ENCODE measurements at places on chromosomes 12 and 14.

DNA sequence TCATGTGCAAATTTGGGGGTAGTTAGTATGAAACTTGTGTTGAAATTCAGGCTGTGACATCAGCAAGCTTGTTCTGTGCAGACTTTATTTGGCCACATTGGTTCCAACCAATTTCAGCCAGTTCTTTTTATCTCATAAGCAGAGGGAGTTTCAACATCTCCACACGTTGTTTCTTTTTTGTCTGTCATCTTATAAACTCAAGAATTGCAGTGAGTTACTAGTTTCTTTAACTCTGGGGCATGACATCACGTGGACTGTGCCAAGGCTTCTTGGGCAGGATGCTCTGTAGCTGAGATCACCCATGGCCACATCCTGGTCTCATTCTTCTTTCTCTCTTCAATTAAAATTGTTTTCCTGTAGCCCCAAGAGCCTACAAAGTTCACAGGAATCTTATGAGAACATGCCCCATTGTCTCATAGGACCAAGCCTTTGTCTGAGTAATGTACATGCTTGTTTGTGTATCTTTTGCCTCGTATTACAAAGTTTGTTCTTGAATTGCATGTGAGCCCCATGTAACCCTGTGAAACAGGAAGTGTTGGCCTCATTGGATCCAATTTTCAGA is 982.0 kb upstream of the TMEM132C start:
- no peak for DNase-seq

- DNase-seq = peak; percentile 48
These were observed 105.0 kb downstream of the ETNK1 start for GRCh38 chr12:22729957-22730443.

DNA sequence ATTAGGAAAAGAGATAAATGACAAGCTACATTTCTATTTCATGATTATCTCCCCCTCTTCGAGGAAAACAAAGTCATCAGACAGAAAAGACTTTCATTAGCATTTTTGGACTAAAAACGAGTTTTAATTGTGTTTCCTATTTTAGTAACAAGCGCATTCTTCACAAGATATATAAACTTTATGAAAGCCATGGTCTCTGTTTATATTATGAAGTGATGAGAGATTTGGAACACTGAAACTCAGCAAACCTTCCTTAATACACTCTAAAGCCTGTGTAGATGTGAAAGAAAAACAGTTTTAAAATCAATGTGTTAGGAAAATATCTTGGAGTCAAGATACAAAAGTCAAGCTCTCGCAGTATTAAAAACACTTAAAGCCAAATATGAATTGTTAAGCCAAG is 539.1 kb downstream of the LRFN5 start:
- DNase-seq = no peak

DNA sequence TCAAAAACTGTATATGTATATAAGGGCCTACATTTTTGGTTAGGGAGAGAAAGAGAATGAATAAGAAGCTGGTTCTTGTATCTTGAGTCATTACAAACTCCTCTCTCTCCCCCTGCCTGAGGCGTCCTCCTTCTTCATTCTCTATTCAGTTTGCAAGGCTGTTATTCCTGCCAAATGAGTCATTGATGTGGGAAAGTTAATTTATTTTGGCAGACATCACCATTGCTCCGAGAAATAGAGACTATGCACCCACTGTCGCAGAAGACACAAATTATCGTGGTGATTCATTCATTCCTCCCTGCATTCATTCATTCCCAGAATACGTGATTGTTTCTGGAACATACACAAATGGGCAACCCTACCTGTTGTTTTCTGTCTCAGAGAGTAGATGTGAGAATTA is 112.5 kb upstream of the MED13L start:
- no peak for DNase-seq

- DNase-seq = no peak
These were observed 92.9 kb downstream of the GCH1 start for GRCh38 chr14:54809767-54810166.

DNA sequence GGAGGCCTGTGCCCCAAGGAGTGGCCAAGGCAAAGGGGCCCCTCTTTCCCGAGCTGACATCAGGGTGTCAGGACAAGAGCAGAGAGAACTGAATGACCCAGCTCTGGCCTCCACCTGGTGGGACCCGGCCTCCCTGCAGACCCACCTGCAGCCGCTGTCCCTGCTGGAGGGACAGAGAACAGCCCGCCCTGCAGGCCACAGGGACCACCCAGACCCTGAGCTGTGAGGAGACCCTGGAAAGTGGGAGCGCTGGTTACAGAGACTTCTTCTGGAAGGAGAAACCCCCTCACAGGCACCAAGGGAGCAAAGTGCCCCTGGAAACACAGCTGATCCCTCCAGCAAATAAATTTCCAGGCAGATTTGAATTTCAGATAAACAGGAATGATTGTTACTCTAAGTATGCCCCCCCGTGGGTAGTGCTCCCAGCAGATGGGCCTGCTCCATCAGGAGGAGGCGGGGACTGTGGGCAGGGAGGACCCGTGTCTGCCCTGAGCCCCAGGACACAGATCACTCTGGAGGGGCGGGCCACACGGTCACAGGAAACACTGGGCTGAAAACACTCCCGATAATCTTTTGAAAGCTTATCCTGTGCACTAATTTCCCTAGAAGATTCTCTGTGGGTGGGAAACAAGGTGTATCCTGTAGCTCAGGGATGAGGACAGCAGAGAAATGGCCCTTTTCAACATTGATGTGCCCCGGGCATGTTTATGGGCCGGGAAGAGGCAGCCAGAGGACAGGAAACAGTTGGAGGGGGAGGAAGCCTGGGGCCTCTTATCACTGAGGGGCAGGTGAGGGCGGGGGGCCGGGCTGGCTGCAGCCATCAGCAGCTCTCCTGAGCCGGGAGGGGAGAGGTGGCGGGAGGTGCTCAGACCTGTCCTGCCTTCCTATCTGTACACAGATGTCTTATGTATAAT is 276.0 kb downstream of the ADGRD1 start:
- peak; percentile 72 for DNase-seq

DNA sequence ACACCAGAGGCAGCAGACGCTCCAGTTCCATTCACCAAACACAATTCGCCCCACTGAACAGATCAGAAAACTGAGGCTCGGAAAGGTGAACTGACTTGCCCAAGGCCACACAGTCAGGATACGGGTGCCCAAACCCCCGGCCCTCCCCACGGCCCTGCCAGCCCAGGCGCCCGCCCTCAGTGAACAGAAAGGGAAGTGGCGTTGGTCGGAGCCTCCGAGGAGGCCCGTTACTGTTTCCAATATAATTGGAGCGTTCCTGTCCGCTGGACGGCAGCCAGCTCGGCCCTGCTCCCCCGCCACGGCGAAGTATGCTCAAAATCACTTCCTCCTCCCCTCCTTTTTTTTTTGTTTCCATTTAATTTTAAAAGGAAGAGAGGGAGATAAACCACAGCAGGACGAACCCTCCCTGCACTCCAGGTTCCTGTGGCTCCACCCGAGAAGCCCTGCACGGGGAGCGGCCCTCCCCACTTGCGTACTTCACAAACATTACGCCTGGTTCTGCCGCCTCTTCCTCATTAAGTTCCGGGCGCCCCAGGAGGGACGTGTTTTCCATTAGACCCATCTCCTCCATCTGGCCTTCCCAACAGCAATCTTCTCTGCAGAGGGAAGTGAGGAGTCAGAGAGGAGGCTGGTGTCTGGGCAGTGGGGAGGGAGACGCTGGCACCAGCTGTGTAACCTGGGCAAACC is 61.1 kb downstream of the NCOR2 start:
- DNase-seq = peak; percentile 94

GRCh38 chr12:31835276-31835882 is 106.6 kb upstream of the AMN1 start:
- no peak for DNase-seq

DNA sequence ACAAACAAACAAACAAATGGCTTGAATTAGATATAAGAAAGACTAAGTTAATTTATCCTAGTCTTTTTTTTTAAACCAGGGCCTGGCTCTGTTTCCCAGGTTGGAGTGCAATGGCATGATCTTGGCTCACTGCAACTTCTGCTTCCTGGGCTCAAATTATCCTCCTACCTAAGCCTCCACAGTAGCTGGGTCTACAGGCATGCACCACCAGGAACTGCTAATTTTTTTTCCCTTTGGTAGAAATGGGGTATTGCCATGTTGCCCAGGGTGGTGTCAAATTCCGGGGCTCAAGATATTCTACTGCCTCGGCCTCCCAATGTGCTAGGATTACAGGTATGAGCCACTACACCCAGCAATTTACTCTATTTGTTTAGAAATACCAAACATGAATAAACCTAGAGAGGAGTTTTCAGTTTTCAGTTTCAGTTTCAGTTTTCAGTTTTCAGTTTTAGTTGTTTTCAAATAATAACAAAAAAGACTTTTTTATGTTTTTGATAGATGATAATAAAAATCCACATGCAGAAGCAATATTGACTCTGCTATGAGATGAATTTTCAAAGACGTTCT is 817.0 kb downstream of the FLRT2 start:
- DNase-seq = peak; percentile 46

GRCh38 chr14:71400871-71401321 is 493.6 kb downstream of the PCNX1 start:
- DNase-seq = no peak

GRCh38 chr14:22333422-22334274 is 255.4 kb downstream of the DAD1 start:
- DNase-seq = no peak

DNA sequence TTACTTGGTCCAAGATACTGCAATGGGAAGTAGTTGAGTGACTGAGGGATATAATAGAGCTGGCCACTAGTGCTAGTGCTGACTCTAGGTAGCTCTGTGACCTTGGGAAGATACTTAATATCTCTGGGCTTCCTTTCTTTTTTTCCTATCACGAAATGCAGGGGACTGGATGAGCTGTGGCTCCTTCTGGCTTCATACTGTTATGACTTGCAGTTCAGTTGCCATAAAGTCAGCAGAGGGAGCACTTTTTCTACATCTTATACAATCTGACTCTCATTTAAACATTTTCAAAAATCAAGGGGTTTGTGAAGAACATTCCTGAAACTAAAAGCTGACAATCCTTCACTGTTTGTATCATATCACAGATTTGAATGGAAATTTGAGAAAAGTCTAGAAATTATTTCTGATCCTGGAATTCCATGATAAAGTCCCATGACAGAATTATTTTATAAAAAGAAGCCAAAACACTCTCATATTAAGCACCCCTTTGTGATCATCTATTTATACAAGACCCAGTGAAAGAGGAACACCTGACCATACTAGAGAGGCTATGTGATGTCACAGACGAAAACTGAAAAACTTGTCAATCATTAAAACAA is 5.3 kb downstream of the BHLHE41 start:
- peak; percentile 76 for DNase-seq

GRCh38 chr12:15829255-15829654 is 40.1 kb upstream of the EPS8 start:
- no peak for DNase-seq

DNA sequence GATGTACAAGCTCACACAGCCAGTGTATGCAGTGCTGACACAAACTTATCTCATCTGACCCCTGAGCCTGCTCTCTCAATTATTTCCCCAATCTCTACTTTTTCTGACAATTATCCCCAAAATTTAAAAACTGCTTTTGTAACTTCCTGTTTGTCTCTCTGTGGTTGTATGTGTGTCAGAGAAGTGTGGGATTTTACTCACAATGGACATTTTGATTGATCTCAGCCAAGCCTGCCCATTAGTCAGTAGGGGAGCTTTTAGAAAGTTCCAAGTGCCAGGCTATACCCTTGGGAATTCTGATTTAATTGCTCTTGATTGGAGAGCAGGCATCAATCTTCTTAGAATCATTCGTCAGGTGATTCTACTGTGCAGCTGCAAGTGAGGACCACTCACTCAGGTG is 64.9 kb upstream of the LMNTD1 start:
- no peak for DNase-seq

DNA sequence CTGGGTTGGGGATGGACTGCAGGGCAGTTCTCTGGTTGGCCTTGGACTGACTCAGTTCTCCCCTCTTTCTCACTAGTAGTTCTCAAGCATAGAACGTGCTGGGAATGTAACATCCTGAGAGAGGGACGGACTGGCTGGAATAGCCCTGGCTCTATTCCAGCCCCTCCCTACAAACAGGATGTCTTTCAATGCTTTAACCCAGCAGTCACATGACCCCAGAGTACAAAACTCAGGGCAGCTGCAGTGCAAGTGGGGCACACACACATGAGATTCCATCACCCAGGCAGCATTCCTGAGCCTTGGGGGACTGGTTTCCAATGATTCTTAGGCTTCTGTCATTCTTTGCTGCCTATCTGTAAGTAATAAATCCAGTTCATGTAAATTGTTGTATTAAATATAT is 1.6 kb upstream of the ACOT6 start:
- no peak for DNase-seq

- no peak for DNase-seq
These were observed 80.0 kb downstream of the AACS start for GRCh38 chr12:125145196-125145595.

- DNase-seq = no peak
These were observed 74.1 kb downstream of the PLXNC1 start for GRCh38 chr12:94222351-94223084.

- no peak for DNase-seq
These were observed 448.1 kb downstream of the NPAS3 start for GRCh38 chr14:33386781-33387180.
